CMK (cell line): ENCODE measurements at places on chromosomes 2 and 18.

GRCh38 chr18:62388855-62389760 is 64.0 kb downstream of the TNFRSF11A start:
- no peak for DNase-seq

- no peak for DNase-seq
Measured at GRCh38 chr2:237351796-237352195, 62.2 kb downstream of the COL6A3 start.

GRCh38 chr2:20447437-20448245 is 767 bp downstream of the RHOB start:
- no peak for DNase-seq

DNA sequence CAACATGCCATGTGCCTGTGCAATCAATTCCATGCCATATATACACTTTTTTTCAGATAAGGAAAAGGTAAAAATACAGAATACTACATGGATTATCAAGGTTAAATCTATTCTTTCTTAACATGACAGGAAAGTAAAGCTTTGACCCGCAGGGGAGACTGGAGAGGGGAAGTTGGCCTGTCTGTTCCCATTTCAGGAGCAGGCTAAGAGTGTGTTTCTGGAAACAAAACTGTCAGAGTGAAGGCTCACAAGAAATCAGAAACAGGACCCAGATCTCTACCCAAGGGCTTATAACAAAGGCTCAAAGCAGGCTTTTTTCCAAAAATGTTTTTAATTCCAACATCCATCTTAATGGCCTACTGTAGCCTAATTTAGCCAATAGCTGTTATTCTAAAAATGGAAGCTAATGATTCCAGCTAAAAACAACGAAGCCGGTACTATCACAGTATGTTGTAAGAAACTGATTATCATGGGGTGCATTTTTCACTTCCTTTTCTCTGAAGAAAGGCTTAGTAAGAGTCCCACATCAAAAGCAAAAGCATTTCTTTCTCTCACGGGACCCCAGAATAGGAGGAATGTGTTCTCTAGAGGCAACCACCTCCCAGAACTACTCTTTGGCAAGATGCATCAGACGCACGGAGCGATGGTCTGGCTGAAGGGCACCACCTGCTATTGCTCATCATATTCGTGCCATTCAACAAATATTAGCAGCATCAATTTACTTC is 41.4 kb downstream of the FECH start:
- no peak for DNase-seq

GRCh38 chr2:178536037-178536436 is 55.8 kb downstream of the PLEKHA3 start:
- DNase-seq: no peak

- DNase-seq: no peak
Measured at GRCh38 chr2:222825031-222825430, 35.8 kb upstream of the ACSL3 start.

GRCh38 chr2:2131075-2131789 is 199.8 kb downstream of the MYT1L start:
- DNase-seq: no peak

DNA sequence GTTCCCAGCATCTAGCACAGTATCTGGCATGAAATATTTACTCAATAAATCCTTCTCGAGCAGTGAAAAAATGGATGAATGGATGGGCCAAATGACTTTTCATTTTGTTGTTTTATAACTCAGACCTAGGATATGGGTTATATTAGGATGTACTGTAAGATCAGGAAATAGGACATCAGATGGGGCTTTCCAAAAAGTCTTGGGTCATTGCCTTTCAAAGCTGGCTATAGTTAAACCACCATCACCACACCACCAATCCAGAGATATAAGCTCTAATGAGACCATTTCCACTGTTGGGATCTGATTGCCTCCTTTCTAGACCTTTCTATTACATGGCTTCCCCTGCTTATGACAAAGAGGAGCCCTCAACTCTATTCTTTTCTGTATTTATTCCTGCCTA is 525.0 kb upstream of the TCF4 start:
- no peak for DNase-seq

GRCh38 chr2:21021430-21021829 is 22.4 kb downstream of the APOB start:
- no peak for DNase-seq

DNA sequence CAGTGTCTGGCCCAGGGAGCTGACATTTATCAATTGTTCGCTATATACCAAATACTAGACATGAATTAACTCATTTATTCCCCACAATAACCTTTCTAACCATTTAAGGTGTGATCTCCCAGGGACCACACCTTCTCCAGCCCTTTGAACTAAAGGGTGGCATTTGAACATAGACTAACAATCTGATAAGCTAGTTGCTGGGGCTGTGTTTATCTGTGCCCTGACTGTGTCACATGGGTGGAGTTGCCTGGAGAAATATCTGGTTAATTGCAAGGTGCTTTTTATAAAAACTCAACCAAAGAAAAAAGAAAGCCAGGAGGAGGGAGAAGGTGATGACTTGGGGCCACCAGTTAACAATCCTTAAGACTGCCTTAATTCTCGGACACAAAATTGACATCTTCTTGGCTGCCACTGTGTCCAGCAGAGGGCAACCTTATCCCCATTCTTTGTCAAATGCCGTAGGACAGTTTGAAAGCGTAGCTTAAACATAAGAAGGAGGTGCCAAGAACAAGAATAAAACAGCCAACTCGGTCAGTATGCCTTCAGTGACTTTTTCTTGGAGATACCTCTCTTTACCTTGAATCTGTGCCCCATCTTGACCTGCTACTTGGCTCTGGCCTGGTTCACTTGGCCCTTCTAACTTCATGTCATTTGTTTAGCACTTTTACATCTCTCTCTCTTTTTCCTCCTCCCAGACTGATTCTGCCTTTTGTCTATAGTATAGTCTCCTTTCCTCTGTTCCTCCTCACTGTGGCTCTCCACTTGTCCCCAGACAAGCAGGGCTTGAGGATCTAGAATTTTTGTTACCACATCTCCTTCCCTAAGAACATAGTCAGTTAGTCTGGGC is 183.4 kb downstream of the MYO3B start:
- peak; percentile 58 for DNase-seq

- peak; percentile 17 for DNase-seq
Measured at GRCh38 chr2:121095257-121096080, 189.5 kb downstream of the TFCP2L1 start.
